ENCODE measurements at places on chromosomes 12 and 14. TPM values are rescaled to one million over a fixed set of nuclear protein-coding genes. Genes with fewer than 3 reads are reported as not detected.
A peak's percentile ranks its signal among the peaks of the same experiment; 100 is the strongest.

DNA sequence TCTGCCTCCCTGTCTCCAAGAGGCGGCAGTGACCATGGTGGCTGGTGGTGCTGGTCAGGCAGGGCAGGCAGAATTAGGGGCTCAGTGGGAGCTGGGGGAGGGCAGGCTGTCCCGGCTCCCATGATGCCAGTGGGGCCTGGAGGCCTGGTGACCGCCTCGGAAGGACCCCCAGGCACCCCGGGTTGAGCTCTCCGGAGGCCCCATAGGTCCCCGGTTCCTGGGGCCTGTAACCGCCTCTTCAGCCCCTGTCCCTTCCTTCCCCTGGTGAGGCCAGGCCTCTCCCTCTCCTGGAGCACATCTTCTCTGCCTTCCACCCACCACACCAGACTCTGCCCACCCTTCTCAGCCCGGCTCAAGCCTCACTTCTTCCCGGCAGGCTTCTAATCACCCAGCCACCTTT, 117.7 kb upstream of the GSC start:
- DNase-seq, result no peak

GRCh38 chr14:64880221-64881121, 764 bp upstream of the SPTB start:
- DNase-seq, result no peak

GRCh38 chr12:6538420-6539313, 4.3 kb downstream of the GAPDH start:
- no peak for DNase-seq

GRCh38 chr12:62848418-62848817, 86.5 kb downstream of the PPM1H start:
- DNase-seq, result no peak

DNA sequence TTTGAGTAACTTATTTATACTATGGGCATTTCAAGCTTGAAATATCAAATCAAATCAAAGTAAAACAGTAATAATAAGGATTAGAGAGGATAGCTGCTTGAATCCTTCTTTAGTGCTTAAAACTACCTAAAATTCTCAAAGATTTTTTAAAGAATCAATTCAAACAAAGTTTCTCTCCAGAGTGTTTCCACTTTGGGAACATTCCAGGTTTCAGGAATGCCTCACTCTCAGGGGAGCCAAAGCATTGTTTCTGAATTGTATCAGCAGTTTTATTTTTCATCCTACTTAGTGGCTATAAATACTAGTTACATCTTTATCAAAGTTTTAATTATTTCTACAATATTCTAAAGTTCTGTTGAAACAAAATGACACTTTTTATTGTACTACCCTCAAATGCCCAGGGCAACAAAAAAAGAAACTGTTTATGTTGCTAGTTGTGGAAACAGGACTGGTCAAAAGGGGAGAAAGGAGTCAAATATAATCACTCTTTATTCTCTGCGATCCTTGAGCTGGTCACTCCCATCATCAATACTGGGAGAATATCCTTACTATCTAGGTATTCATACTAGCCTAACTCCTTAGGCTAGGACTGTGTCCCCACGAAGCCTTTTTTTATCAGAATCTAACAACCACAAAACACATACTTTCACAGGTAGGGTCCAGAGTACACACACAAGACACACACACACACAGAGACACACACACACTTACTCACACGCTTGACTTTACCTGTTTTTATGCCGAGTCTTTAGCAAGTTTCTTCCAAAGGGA, 598 bp downstream of the RASSF9 start:
- no peak for DNase-seq

DNA sequence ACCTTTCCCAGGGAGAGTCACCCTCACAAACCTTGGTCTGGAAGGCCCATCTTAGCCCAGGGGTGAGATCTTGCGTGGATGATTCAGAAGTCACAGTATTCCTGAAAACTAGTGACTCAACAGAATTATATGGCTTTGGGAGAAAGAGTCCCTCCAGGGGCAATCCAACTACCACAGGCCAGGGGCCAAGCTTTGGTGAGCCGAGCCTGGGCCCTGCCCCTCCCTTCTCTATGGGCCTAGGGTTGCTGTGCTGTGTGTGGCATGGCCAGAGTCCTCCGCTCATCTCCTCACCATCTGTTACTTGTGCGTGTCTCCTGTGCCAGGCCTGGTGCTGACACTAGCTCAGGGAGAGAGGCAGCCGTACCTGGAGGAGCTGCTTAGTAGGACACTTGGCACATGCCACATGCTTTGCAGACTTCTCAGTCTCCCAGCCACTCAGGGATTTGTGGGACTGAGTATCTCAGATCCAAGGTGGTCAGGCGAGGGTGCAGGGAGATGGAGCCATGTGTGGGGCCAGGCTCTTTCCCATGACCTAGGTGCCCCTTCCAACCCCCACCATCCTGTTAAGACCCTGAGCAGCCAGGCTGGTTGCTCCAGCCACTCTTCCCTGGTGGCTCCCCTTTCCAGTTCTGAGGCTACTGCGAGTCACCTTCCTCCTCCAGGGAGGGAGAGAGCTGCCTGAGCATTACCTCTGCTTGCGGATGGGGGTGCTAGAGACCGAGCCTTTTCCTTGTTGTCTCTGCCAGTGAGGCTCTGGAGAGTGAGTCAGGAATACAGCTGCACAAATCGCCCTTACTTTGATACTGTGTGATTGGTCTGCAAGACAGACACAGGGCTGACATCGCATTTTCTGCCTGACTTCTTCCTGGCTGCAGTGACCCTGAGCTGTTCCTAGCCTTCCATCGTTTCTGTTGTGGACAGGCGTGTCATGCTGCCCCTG, 94.1 kb downstream of the SLC25A47 start:
- peak; percentile 95 for DNase-seq

GRCh38 chr14:54638135-54638446, 71.2 kb downstream of the SAMD4A start:
- DNase-seq, result no peak

PKP2 gene
- total RNA-seq, result 4.4 TPM

FGF23 gene
- total RNA-seq, result not detected

SLC25A47 gene
- not detected for total RNA-seq
